ENCODE measurements at places on chromosomes 5 and 9.

- no peak for DNase-seq
Measured at GRCh38 chr5:9226016-9226536, 319.8 kb downstream of the SEMA5A start.

DNA sequence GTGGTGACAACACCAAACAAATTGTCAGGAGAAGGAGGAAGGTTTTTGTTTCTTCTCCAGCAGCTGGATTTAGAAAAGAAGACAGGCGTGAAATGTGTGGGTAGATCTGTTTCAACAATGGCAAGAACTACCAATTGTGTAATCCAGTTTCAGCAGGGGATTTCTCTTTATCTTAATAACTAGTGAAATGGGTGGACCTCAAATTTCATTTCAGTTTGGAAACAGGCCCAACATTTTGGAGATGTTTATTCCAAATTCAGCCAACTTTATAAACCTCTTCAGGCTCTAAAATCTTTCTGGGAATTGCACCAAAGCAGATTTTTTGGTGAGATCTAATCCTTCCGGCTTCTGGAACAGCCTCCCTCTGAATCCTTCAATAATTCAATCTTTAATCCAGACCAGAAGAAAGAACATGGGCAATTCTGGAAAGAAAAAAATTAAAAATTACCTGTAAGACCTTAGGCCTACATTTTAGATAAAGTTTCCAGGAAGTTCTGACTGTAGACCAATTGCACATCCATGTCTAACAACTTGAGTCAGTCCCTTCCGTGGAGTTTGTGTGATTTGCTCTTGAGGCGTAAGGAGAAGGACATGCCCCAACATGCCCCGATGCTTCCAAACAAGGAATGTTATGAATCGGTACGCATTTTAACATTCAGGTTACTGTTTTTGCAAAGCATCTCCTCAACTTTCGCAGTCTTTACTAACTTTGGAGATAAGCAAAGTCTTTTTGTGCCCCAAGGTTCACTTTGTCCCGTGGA, 423.6 kb downstream of the IRX1 start:
- DNase-seq, result no peak

- DNase-seq, result no peak
Measured at GRCh38 chr9:137744632-137745183, 125.9 kb downstream of the EHMT1 start.

- DNase-seq, result no peak
Measured at GRCh38 chr9:126953041-126953809, 38.6 kb downstream of the RALGPS1 start.

DNA sequence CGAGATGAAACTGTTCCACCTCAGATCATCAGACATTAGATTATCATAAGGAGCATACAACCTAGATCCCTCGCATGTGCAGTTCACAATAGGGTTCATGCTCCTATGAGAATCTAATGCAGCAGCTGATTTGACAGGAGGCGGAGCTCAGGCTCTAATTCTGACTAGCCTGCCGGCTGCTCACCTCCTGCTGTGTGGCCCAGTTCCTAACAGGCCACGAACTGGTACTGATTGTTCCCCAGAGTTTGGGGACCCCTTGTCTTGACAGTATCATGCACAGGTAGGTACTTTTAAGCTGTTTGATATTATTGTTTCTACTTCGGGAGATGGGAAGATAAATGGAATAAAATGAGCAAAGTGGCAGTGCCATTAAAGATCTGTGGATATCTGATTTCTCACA, 66.9 kb downstream of the ZCCHC7 start:
- no peak for DNase-seq

Measured in right atrium auricular region (tissue), 2 donors.